ENCODE measurements at places on chromosomes 3 and 15.

DNA sequence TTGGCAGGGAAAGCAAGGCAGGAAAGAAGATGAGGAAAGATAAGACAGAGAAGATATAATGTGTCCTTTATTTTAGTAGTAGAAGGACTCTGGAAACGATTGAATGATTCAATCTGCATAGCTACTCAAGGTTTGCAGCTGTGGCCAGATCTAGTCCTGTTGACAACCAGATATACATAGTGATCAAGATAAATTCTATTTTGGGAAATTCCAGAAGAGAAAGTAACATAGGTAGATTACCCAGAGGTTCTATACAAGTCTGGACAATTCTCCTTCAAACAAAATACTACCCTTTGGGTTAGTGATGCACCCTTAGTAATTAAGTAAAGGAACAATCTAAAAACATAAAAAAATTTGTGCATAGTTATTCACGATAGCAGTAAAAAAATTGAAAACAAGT is 9.4 kb downstream of the TERC start:
- no peak for DNase-seq

GRCh38 chr3:159380891-159381290 is 579.0 kb downstream of the MFSD1 start:
- DNase-seq, result no peak

DNA sequence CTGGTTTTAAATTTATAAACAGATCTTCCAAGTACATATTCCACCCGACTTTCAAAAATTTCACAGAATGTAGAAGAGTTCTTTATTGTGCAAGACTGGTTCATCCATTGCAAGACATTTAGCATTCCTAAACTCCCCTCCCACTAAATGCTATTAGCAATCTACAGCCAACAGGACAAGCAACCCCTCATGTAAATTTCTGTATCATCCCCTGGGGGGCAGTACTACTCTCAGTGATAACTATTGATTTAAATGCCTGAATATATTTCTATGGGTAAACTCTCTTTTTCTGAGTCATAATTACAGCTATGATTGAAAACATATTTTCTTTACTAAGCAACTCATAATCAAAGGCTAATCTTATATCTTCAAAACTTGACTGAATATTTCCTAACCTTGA is 10.7 kb upstream of the SLC15A2 start:
- no peak for DNase-seq

- no peak for DNase-seq
These were observed 44.0 kb upstream of the ETV5 start for GRCh38 chr3:186152889-186153292.

DNA sequence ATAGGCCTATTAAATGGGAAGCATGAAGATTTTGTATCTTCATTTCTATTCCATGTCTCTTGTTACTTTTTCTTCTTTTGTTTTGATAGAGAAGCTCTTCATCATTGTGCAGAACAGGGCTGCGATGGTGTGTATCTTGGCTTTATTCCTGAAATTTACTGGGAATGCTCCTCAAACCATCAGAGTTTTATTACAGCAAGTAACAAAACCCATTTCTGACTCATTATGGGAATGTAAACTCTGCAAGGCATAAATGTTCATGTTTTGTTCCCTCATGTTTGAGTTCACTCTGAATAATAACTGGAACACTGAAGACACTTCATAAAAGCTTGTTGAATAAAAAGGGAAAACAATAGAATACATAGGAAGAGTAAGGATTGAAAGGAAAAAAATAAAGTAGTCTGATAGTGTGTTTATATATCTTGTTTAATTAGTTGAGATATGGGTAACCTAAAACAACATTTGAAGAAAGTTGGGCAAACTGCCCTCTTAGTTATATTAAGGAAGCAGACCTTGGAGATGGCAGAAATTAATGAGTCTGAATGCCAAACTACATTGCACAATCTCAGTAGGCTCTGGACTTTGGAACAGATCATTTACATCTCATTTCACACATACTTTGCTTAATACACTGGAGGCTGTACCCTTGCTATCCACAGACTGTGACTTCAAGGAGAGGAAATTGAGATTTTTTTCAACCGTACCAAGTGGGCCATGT is 521.5 kb downstream of the GRM7 start:
- DNase-seq, result no peak

- DNase-seq, result no peak
These were observed 20.9 kb downstream of the MRAS start for GRCh38 chr3:138369151-138369900.

DNA sequence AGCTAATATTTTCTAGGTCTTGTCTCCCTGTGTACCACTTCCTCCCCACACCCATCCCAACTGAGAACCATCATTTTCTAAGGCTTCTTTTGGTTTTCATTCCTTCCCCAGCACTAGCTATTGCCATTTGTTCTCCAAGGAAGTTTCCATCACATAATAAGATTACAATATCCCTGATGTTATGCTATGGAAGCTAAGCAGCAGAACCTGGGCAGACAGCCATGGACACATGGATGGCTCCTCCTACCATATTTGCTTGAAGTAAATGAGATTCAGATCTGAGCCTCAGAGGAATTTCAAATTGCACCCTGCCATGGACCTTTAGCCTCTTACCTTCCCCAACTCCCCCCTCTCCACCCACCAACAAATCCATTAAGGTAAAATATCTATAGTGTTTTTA is 31.5 kb downstream of the GASK1A start:
- no peak for DNase-seq

DNA sequence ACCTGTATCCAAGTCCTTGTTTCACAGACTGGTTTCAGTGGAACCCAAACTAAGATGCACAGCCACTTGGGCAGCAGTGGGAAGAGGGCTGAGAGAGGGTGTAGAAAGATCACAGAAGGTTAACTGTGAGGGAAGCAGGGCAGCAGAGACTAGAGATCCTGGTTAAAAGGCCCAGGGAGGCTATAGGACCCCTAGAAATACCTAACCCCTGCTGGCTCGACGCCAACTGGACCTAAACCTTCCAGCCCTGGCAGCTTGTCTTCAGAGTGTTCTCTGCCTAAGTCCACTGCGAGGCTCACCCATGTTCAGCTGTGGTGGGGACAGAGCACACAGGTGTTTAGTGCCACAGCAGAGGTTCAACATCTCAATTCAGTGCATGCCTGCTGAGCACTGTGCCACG is 96.5 kb downstream of the ZNF621 start:
- DNase-seq, result no peak

DNA sequence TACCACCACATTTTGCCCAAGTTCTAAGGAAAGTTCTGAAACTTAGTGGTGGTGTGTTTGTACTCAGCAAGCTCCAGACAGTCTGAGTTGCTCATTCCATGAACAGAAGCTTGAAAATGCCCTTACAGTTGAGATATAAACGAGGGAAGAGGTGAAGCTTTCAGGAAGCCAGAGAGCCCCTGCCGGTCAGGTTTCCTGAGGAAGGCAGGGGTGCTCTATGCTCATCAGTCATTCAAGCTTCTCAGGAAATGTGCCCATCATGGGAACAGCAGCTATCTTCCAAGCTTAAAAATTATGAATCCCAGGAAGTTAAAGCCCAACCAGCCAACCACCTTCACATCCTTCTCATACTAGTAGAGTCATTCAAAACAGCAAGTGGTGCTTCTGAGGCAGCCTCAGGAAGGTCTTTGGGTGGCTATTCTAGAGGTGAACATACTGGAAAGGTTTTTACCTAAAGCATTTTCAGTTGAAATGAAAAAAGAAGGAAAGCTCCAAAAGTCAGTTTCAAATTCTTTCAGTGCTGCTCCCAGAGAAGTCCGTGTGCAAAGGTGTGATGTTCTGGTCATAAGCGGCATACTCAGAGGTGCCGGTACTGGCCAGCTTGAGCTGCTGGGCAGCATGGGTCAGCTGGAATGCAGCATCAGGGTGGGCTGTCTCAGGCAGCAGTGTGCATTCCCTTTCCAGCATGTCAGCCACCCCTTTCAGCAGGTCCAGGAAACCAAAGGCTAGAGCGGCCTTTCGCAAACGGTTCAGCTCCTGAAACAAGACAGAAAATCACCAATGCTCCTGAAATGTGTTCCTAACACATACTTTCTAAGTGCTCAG is 31.8 kb downstream of the INTS14 start:
- no peak for DNase-seq

DNA sequence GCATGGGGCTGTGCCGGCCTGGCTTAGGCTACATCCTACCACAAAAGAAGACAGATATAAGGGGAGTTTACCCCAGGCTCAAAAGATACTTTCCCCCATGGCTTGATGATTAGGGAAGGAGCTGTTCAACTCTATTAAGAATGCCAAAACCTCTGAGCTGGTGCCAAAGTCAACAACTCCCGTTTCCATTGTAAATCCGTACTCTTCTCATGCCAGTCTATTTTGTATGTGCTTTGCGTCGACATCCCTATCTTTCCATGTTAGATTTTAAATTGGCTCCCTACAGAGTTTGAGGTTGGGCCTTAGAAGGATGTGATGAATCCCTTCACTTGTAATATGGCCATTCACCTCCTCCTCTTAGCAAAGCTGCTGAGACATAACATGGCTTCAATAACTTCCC is 46.9 kb downstream of the RLBP1 start:
- DNase-seq, result no peak

- DNase-seq, result no peak
These were observed 8.5 kb upstream of the HACD2 start for GRCh38 chr3:123593381-123593780.

- no peak for DNase-seq
These were observed 47.9 kb upstream of the SYNM start for GRCh38 chr15:99057020-99057419.

GRCh38 chr3:28651159-28651558 is 302.5 kb upstream of the AZI2 start:
- DNase-seq, result no peak

DNA sequence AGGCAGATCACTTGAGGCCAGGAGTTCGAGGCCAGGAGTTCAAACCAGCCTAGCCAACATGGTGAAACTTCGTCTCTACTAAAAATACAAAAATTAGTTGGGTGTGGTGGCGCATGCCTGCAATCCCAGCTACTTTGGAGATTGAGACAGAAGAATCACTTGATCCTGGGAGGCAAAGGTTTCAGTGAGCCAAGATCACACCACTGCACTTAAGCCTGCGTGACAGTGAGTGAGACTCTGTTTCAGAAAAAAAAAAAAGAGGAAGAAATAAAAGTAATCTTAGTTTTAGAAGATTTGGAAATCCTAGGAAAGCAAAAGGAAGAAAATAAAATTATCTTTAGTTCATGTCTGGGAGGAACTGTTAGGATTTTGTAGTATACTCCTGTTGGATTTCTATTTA is 77.2 kb downstream of the IL12A start:
- no peak for DNase-seq

GRCh38 chr3:133115176-133115575 is 77.0 kb downstream of the TMEM108 start:
- DNase-seq, result no peak

GRCh38 chr3:108131475-108132134 is 40.8 kb upstream of the CD47 start:
- no peak for DNase-seq

DNA sequence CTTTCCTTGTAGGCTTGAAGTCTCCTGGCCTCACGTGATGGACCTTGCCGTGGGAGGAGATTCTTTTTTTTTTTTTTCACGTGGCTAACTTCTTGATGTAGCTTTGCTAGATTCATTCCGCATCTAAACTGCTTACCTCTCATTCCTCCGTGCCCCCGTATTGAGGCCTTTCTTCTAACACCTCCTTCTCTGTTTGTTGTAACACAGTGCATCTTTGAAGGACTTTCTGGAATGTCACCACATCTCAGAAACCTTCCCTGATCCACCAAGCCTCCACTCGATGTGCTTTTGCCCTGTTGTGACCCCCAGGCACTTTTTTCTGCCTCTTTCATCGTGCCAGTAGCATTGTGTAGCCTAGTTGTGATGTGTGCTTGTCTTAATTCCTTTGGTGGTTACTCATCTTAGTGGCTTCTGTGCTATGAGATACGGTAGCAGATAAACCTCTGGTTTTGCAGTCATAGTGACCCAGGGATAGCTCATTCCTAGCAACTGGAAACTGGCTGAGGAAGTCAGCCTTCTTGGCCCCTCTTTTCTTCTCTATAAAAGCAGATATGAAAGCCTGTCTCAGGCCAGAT is 1.6 kb upstream of the BNC1 start:
- DNase-seq, result no peak

DNA sequence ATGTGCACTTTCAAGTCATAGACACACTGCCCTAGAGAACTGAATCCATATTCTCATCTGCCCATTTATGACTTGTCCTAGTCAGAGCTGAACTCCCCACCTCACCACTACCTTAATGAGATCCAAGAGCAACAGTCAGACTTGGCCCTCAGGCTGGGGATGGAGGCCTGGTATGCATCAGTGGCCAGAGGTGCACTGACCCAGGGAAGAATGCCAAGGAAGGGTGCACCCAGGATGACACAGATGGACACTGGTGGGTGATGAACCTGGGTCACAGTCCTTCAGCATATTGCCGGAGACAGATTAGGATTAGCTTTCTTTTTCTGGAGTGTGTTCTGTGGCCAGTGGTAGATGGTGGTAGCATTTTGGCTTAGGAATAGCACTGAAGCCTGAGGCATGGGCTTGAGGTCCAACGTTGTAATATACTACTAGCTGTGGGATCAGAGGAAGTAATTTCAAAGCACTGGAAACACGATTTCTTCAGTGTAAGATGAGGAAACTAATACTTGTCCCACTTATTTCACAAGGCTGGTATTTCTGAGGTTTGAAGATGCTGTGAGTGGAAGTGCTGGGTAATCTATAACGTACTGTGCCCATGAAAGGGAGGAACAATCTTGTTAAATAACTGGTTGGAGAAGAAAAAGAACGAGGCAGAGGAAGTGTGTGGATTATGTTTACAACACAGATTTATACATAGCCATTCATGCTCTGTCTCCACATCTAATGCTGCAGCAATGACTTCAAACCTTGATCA is 265.0 kb downstream of the THRB start:
- DNase-seq, result no peak

DNA sequence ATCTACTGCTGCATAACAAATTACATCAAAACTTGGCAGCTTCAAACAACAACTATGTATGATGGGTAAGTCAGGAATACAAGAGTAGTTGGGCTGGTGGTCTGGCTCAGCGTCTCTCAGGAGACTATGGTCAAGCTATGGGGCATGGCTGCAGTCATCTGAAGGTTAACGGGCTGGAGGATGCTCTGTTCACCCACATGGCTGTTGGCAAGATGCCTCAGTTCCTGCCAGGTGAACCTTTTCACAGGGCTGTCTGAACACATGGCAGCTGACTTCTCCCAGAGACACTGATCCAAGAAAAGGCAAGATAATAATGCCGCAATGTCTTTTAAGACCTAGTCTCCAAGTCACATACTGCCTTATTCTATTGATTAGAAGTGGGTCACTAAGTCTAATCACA is 63.7 kb downstream of the GPR176 start:
- DNase-seq, result no peak

- DNase-seq, result no peak
These were observed 65.3 kb downstream of the SLC30A4 start for GRCh38 chr15:45457220-45457619.

DNA sequence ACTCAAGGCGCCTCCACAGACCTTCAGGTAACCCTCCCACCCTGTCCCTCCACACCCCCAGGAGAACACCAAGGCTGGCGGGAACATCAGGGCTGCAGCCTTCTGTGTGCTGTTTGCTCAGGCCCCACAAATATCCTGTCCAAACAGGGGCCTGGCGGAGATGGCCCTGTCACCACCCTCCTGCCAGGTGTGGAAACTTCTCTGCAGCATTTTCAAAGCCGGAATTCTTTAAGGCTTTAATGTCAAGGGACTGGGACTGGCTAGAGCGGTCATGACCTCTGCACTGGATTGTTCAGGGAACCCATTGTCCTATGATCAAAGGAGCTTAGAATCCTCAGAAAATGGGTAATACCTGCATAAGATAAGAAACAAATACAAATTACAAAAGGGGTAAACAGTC is 46.6 kb downstream of the FBLN2 start:
- DNase-seq, result no peak

GRCh38 chr15:37880009-37880834 is 54.2 kb upstream of the TMCO5A start:
- DNase-seq, result no peak

- DNase-seq, result no peak
These were observed 480.7 kb upstream of the ADAMTS9 start for GRCh38 chr3:65168547-65168946.

Data from stimulated activated CD4-positive, alpha-beta T cell treated with anti-CD3 and anti-CD28 coated beads, Interleukin-1b, Interleukin-23, amount 100 ng/mL, for 1 hour (primary cell).